ENCODE measurements at places on chromosomes 4 and X. TPM values are rescaled to one million over a fixed set of nuclear protein-coding genes. Genes with fewer than 3 reads are reported as not detected.

The ADH1A gene
- total RNA-seq, result not detected

DNA sequence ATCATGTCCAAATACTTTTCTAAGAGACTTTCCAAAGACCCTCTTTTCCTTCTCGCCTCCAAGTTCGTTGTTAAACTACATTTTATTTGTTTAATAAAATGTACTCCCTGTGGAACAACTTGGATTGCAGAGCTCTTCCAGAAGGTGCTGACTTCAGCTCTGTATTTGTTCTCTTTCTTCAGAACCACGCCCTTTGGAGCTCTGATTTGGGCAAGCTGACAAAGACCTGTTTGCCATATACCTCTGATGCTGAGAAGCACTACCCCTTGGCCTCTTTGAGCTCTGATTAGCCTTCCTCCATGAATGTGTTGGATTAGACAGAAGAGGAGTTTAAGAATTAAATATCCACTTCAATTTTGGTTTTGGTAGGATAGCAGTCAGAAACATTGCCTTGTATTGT is 815.1 kb upstream of the POU3F4 start:
- no peak overlapping the region for H3K4me3 ChIP-seq
- H3K4me1 ChIP-seq, result no peaks in the 10 kb centered on the region
- H3K36me3 ChIP-seq, result no peaks in the 10 kb centered on the region
- no peak overlapping the region for H3K27ac ChIP-seq

DNA sequence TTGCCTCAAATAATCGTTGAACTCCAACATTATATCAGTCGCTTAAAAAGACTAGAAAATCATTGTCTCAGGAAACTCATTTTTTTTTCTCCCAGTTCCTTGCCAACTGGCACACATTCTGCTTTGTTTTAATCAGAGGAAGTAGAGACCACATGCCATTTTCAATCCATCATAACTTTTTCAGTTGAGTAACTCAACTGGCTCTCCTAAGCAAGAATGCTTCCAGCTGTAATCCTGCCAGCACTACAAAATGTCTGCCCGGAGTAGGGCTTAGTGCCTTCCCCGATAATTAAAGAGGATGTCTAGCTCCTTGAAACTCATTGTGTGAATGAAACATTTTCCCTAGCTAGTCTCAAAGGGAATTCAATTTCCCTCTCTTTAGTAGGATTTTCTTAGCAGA is 33.0 kb downstream of the FREM3 start:
- no peak overlapping the region for H3K27ac ChIP-seq
- no peaks in the 10 kb centered on the region for H3K4me1 ChIP-seq
- DNase-seq, result no peak

DNA sequence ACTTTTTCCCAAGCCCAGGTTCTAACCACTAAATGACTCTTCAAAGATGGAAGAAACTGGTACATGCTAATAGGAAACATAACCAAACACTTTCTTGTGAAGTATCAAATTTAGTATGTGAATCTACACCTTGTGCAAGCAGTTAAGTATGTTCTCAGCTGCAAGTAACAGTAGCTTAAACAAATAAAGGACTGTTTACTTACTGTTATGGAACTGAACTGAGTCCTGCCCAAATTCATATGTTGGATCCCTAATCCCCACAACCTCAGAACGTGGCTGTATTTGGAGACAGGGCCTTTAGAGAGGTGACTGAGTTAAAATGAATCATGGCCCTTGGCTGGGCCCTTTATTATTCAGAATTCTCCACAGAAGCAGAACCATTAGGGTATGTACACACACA is 178.7 kb downstream of the KDR start:
- DNase-seq, result no peak
- H3K27ac ChIP-seq, result no peak overlapping the region
- H3K27me3 ChIP-seq, result no peaks in the 10 kb centered on the region
- H3K4me3 ChIP-seq, result no peak overlapping the region

GRCh38 chrX:72634331-72634730 is 61.7 kb upstream of the HDAC8 start:
- H3K27ac ChIP-seq, result no peak overlapping the region
- H3K4me1 ChIP-seq, result no peaks in the 10 kb centered on the region
- H3K27me3 ChIP-seq, result no peaks in the 10 kb centered on the region
- H3K4me3 ChIP-seq, result no peak overlapping the region

DNA sequence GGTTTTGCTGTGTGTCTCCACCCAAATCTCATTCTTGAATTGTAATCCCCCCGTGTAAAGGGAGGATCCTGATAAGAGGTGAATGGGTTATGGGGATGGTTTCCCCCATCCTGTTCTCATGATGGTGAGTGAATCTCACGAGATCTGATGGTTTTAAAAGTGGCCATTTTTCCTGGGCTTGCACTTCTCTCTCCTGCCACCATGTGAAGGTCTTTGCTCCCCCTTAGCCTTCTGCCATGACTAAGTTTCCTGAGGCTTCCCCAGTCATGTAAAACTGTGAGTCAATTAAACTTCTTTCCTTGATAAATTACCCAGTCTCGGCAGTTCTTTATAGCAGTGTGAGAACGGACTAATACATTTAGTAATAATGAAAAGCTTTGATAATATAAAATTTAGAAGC is 46.9 kb downstream of the ANTXR2 start:
- H3K27me3 ChIP-seq, result no peaks in the 10 kb centered on the region
- peaks cover 3% of the 10 kb centered on the region for H3K4me1 ChIP-seq
- H3K36me3 ChIP-seq, result peaks cover 28% of the 10 kb centered on the region

- H3K27ac ChIP-seq, result peak overlapping the region; percentile 9
- no peak for DNase-seq
- H3K4me1 ChIP-seq, result peaks cover 46% of the 10 kb centered on the region
- no peak overlapping the region for H3K4me3 ChIP-seq
- H3K36me3 ChIP-seq, result no peaks in the 10 kb centered on the region
These were observed 179.0 kb upstream of the RASGEF1B start for GRCh38 chr4:81650606-81651242.

GRCh38 chr4:52658641-52659000 is 480 bp downstream of the USP46 start:
- H3K27ac ChIP-seq, result no peak overlapping the region
- peaks cover 6% of the 10 kb centered on the region for H3K36me3 ChIP-seq
- H3K4me3 ChIP-seq, result peak overlapping the region; percentile 70
- H3K4me1 ChIP-seq, result peaks cover 14% of the 10 kb centered on the region
- H3K27me3 ChIP-seq, result peaks cover 19% of the 10 kb centered on the region

DNA sequence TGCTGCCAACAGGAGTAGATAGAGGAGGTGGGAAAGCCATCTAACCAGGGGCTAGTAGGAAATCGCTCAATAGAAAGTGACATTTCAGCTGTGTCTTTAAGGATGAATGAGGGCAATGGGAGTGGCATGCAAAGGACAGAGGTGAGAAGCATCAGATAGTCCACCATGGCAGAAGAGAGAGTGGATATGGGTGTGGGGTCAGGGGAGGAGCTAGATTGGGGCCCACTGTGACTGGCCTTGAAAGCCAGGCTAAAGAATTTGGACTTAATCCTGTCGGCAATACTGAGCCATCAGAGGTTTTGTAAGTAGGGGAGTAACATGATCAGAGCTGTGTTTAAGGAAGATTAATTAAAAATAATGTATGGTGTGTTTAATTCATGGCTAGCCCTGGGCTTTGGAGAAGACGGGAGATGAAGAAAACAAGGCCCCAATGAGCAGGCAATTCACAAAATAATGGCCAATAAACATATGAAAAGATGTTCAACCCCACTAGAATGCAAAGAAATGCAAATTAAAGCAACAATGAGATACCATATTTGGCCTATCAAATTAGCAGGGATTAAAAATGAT is 98.1 kb upstream of the PJA1 start:
- DNase-seq, result no peak
- peaks cover 14% of the 10 kb centered on the region for H3K27me3 ChIP-seq
- H3K4me1 ChIP-seq, result no peaks in the 10 kb centered on the region
- no peaks in the 10 kb centered on the region for H3K36me3 ChIP-seq

GRCh38 chrX:125293850-125294780 is 25.6 kb upstream of the TEX13C start:
- H3K4me1 ChIP-seq, result peaks cover 17% of the 10 kb centered on the region
- peaks cover 1% of the 10 kb centered on the region for H3K36me3 ChIP-seq
- no peak overlapping the region for H3K4me3 ChIP-seq
- no peaks in the 10 kb centered on the region for H3K27me3 ChIP-seq

DNA sequence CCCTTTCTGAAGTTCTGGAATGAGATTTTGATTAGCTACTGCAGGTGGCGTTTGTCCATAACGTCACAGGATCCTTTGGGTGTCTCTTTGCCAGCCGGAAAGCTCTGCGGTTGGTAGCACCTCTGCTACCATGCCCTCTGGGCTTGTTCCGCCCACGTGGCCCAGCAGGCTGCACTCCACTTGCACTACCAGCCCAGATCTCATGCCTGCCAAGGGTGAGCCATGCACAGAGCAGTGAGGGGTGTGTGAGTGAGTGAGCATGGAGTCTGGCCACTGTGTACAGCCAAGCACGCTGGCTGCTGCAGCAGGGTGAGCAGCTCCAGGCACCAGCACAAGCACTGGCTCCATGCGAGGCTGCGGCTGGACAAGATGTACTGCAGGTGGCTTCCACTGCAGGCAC is 6.6 kb upstream of the HNRNPD start:
- peaks cover 36% of the 10 kb centered on the region for H3K36me3 ChIP-seq
- no peak for DNase-seq
- peaks cover 3% of the 10 kb centered on the region for H3K27me3 ChIP-seq
- H3K4me1 ChIP-seq, result peaks cover 18% of the 10 kb centered on the region

GRCh38 chr4:11635342-11635741 is 206.6 kb upstream of the HS3ST1 start:
- no peak overlapping the region for H3K27ac ChIP-seq
- no peaks in the 10 kb centered on the region for H3K27me3 ChIP-seq
- H3K4me3 ChIP-seq, result no peak overlapping the region
- H3K36me3 ChIP-seq, result no peaks in the 10 kb centered on the region

DNA sequence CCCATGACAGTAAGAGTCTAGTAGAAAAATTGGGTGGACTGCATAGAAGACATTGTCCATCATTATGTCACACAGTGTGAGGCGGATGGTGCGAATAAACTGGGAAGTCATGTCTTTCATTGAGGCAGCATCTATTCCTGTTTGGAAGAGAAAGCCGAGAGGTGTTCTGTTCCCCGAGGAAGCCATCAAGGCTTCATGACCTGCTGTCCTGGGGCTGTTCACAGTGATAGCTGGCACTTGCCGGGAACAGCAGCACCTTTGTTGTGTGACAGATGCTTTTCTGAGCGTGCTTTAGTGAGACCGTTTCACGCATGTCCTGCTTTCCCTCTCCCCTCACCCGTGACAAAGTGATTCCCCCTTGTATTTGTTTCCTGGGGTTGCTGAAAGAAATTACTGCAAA is 20.3 kb downstream of the RGS12 start:
- H3K27me3 ChIP-seq, result peaks cover 4% of the 10 kb centered on the region
- H3K36me3 ChIP-seq, result no peaks in the 10 kb centered on the region
- no peak for DNase-seq
- H3K27ac ChIP-seq, result no peak overlapping the region
- no peaks in the 10 kb centered on the region for H3K4me1 ChIP-seq

Data from activated CD8-positive, alpha-beta T cell treated with anti-CD3 and anti-CD28 coated beads, Interleukin-2, amount 10 ng/mL, durations not matched to agents 7 days and 5 days (primary cell).